Retina (tissue), 1 donor: ENCODE measurements at places on chromosomes 7 and 10.
A peak's percentile ranks its signal among the peaks of the same experiment; 100 is the strongest.

- no peak for DNase-seq
Measured at GRCh38 chr7:47294556-47295222, 287.2 kb downstream of the TNS3 start.

DNA sequence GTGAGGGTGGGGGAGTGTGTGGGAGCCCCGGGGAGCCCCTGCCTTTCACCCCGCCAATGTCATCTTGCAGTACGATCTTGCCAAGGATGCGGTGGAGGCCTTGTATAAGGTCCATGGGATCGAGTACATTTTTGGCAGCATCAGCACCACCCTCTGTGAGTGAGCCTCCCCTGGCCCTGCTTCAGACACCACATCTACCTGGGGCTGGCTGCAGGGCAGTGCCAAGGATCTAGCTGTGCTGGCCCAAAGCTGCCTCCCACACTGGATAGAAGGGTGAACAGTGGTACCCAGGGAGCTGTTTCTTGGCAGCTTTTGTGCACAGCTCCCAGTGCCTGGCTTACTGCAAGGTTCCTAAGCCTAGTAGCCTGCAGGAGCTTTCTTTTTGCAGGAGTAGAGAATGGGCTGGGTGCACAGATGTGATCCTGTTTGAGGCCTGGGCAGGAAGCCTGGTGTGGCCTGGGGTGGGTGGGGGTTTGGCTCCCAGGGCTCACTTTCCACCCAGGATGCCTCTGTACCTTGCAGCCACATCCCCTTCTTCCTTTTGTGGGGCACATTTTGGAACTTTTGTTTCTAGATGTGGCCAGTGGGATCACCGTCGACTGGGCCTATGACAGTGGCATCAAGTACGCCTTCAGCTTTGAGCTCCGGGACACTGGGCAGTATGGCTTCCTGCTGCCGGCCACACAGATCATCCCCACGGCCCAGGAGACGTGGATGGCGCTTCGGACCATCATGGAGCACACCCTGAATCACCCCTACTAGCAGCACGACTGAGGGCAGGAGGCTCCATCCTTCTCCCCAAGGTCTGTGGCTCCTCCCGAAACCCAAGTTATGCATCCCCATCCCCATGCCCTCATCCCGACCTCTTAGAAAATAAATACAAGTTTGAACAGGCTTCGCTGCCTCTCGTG lies 12.2 kb upstream of the CPA1 start:
- no peak for DNase-seq

DNA sequence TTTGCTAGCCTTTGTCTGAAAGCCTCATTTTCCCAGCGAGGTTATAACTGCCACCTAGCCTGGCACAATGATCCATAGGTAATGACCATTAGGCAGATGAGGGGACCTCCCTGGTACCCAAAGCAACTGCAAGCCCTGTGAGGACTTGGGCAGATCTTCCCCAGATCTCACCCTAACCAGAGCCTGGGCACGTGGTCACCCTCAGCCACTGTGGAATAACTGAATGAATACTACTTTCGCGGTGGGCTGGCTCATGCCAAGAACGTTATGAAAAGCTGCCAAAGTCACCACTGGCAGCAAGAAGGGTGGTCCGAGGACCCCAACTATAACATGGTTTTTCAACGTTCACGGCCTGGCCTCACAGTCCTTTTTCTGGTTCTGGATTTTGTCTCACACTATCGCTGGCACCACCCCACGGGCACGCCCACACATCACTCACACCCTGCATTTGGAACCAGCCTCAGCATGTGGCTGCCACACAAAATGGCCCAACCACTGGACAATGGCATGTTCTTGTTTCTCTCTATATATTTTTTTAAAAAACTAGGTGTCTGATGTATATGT lies 3.4 kb downstream of the PRKAG2 start:
- DNase-seq = no peak

DNA sequence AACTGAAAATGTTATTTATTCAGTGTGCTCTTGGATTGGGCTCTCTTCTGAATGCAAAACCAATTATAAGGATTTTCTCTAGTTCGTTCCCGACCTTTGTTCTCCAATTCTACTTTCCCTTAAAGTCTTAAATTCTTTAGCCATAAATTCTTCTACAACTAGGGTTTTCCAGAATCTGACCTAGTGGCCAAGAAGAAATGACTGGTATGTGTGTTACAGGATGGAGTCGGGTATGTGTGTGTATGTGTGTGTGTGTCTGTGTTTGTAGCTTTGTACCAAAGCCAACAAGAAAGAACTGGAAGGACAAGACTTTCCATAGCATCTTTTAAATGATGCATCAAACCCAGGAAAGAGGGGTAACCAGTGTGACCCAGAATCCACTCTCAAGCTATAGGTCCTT lies 25.8 kb upstream of the LEP start:
- DNase-seq = no peak

DNA sequence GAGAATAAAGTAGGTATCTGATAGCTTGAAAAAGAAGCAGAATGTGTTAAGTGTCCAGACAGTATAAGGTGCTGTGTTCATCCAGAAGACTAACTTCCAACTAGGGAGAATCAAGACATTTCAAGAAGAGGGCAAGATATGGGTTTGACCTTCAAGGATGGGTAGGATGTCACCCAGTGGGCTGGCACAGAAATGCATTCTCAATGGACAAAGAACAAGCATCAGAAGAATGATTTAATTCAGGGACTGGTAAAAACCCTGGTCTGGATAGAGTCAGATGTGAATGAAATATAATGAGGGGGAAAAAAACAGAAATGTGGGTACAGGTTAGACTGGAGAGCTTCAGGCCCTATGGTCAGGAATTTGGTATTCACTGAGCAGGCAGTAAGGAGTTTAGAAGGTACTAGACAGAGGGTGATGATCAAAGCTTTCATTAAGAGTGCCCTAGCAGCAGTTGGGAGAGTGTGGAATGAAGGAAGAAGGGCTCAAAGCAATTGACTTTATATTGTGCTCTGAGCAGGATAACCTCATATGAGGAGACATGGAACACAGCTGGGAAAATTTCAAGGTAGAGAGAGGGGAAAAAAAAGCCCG lies 180.7 kb upstream of the ANK3 start:
- DNase-seq = no peak

DNA sequence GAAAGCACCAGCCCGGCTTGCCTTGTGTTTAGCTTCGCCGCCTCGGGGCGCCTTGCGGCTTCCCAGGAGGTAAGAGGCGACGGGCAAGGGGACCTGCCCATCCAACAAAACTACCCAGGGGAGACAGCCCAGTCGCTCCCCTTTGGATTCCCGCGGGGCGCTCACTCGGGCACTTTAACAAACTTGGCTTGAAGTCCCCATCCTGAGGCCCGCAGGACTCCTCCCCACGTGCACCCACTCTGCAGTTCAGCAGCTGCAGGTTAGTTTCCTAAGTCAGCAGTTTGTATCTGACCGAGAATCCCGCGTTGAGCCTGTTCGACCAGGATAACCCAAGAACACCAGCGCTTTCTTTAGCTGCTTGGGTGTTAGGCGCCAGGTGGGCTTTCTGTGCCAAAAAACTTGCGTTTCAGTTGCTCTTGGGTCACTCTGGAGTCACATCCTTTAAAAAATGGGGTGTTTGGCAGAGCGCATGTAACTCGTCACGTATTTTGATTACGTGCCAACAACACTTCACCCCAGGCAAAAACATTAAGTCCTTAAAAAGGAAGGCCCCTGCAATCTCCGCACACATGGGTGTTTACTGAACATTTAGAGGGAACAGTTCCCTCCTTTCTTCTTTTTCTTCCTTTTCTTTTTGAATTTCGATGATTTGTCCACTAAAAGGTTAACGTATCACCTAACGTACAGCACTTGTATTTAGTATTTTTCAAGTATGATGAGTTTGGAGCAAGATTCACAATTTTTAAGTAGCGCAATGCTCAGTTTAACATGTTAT lies 876 bp downstream of the DNAH11 start:
- no peak for DNase-seq

- no peak for DNase-seq
Measured at GRCh38 chr7:88868456-88868855, 72.9 kb upstream of the TEX47 start.

DNA sequence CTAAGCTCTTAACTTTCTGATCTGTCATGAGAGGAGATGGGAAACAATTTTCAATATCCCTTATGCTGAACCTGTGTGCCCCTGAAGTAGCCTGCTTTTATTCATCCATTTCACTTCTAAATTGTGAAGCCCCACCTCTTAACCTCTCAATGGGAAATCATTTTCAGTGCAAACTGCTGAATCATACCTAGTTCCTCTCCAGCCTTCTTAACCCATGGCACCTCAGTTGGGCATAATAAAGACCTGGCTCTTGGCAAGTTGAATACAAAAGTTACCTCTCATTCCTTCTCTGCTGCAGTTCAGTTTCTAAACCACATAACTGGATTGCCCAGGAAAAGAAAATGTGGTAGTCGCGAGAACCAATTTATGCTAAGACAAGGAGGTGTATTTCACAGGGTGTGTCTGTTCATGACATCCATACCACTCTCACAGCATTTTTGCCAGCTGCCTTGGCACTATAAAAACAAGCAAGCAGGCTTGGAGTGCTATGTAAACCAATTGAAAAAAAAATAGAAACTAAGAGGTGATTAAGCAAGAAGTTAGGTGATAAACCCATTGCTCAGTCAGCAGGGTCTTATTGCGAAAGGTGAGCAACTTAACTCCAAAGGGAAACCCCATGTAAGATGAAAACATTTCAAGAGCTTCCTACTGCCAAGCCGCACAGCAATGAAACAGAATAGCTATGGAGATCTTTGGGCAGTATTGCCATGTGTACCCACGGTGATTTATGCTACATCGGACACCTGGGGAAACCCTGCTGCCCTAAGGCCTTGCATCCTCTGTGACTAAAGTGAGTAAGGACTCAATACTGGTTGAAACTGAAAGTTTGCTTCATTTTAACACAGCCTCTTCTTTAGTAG lies 57.0 kb upstream of the DKK1 start:
- DNase-seq = no peak

DNA sequence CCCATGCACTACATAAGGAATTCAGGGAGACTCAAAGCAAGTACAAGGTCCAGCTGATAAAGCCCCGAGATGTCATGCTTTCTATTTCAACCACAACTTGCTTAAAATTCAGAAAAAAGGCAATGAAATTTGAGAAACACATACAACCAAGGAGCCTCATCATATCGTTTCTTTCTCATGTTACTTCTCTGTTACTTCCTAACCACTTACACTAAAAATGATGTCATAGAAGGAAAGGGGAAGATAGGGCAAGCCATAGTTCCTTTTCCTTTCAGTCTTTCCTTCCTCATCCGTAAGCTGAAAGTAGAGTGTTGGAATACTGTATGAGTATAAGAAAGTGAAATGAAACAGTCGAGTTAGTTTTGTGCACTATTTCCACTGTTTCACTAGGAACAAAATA lies 27.9 kb upstream of the CDK14 start:
- no peak for DNase-seq

DNA sequence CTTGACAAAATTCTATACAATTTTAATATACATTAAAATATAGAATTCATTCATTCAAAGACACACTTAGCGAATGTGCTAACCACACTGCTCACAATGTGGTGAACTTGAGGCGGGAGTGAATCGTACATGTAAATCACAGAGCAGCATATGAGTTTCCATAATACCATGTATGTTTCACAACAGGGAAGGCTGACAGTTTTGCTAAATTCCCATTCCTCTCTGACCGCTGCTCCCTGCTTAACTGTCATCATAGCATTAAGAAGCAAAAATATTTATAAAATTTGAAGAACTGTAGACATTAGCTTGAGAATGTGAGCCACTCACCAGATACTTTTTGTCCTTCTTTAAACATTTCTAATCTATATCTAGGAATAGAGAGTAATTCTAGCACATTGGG lies 763.3 kb downstream of the MAGI2 start:
- DNase-seq = no peak

DNA sequence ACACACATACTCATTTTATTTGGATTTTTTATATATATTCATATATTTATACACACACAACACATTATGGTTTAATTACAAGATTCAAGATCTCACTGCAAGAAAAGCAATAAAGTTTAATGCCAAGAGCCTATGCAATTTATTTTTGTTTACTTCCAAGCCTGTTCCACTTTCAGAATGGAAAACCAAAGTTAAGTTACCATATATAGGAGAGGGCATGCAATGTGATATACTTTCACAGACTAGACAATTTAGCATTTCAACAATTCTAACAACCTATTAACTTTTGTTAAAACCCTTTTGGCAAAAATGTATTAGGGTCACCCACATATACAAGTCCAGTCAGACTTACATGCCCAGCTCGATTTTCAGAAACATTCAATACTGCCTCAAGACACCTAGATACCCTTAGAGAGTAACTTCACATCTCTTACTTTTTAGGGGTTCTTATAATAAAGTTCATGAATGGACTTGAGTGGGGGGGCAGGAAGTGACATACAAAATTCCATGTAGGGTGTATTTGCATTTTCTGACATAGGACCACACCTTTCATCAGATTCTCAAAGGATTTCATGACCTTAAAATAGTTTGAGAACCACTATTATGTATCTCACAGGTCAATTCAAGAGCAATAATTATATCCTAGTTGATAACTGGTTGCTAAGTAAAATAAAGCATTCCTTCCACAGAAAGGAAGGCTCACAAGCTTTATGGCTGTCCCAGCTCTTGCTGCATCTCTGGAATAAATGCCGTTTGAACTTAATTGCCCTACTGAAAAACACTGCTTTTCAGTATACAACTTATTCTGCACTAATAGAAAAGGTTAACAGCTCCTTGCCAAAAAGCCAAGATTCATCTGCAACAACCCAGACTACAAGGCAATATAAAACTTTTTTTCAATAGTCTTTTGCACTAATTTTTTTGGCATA lies 2.5 kb downstream of the P4HA1 start:
- peak; percentile 12 for DNase-seq

GRCh38 chr7:35521941-35522340 lies 173.0 kb downstream of the HERPUD2 start:
- no peak for DNase-seq

GRCh38 chr10:61120805-61121204 lies 176.8 kb upstream of the RHOBTB1 start:
- DNase-seq = no peak

DNA sequence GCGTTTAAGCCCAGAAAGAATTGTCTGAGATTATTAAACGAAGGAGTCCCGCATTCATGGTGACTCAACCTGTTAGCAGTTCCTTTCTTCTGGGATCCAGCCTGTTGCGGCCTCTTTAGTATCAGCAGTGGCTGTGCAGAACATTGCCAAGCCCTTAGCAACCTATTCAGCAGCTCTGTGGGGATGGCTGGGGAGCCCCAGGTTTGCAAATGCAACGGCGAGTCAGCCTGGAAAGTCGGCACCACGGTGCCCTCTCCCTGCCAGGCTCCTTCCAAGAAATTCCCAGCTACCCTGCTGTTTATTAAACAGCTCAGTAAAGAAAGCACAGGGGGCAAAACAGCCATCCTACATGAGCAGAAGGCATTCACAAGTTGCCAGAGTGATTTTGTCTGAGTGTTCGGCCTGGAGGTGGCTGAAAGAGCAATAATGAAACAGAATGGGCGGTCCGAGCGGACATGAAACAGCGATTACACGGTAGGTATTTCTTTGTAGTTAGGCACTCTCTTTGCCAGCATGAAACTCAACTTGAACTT lies 198.3 kb downstream of the BAMBI start:
- peak; percentile 53 for DNase-seq
